ENCODE measurements at places on chromosomes 7 and 10.

- no peak for DNase-seq
These were observed 8.1 kb downstream of the PLPP4 start for GRCh38 chr10:120465138-120465537.

DNA sequence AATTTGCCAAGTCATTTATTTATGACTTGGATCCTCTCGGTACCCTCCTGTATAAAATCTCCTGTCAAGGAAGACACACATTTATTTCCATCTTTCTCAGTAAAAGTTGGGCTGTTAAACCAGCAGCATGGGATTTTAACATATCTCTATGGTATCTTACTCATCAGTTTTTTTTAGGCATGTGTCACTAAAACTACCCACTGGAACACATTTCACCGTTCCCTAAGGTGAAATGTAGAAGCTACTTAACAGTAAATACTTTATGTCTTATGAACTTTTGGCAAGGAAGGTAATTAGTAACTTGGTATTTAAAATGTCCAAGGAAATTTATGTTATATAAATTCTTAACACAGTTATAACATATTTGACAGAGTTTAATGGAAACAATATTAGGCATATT lies 152.5 kb upstream of the HDAC9 start:
- DNase-seq, result no peak

- no peak for DNase-seq
These were observed 13.9 kb upstream of the WNT8B start for GRCh38 chr10:100448951-100449350.

GRCh38 chr10:94349327-94349726 lies 13.4 kb downstream of the NOC3L start:
- DNase-seq, result no peak

DNA sequence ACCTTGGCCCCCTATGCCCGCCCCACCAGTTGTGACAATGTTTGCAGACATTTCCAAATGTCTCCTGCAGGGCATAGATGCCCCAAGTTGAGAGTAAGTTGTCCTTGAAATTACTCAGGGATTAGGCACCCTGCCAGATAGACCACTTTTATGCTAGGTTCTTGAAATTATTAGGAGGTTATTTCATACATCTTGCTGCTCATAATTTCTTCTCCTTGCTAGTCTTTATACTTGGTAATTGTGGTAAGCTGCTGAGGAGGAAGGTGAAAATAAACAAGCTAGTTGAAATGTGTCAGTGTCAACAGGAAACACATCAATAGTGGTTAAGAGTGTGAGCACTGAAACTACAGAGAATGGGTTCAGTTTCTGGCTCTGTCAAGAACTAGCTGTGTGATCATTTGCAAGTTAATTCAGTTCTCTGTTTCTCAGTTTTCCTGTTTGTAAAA lies 63.7 kb upstream of the AOAH start:
- no peak for DNase-seq

DNA sequence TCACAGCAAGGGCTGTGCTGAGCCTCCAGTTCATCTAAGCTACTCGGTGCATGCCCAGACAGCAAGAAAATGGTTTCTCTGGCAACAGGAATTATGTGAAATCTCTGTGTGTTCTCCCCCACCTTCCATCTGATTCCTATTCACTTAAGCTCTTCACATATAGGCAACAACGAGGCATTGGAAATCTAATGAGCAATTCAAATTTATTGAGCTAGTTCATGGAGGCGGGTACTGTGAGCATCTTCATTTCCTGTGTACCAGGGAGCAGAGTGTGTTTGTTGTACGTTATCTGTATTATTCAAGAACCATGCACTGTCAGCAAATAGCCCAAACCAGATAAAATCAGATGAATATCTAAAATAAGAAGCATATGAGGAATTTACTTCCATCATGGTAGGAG lies 739.1 kb downstream of the MAGI2 start:
- no peak for DNase-seq

DNA sequence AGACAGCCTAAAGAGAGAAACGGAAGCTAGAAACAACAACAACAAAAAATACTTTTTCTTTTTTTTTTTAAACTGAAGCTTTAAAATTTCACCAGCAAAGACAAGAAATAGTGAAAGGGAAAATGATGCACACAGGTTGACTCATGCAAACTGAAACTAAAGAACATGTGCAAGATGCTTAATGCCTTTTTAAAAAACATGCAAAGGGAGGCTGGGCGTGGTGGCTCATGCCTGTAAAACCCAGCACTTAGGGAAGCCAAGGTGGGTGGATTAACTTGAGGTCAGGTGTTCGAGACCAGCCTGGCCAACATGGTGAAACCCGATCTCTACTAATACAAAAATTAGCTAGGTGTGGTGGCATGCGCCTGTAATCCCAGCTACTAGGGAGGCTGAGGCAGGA lies 15.1 kb upstream of the CUBN start:
- DNase-seq, result peak; percentile 3

DNA sequence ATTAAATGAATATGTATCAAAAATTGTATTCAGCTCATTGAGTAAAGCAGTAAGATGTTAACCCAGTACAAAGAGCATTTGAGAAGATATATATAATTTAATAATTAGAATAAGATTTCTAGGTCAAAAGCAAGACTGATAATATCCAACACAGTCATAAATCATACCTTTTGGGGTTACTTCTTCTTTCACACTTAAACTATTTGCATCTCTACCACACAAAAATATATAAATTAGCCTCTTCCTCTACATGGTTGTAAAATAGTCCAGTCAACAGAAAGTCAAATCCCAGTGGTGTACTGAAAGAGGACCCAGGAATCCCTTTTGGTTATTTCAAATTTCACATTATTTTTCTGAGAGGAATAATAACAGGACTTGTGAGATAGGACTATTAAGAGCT lies 204.6 kb upstream of the INHBA start:
- DNase-seq, result no peak

- no peak for DNase-seq
These were observed 14.2 kb upstream of the TMEM254 start for GRCh38 chr10:80064120-80064886.

- no peak for DNase-seq
These were observed 99.0 kb upstream of the PHF14 start for GRCh38 chr7:10874666-10875065.

- no peak for DNase-seq
These were observed 162.7 kb upstream of the PRSS1 start for GRCh38 chr7:142586611-142587010.

DNA sequence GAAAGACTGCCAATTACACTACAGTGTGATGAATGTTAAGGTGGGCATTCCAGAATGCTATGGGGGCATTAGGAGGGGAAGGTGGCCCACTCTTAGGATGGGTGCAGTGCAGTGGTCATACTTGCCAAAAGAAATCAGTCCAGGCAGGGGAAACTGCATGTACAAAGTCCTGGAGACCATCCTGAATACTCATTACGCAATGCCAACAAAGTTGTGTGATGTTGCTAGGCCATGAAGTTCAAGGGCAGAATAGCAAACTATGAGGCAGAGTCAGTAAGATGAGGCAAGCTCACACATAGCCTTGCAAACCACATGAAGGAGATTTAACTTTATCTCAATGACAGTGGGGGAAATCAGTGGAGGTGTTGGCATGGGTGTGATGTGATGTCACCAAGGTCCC lies 49.8 kb upstream of the SLC35B4 start:
- DNase-seq, result no peak

DNA sequence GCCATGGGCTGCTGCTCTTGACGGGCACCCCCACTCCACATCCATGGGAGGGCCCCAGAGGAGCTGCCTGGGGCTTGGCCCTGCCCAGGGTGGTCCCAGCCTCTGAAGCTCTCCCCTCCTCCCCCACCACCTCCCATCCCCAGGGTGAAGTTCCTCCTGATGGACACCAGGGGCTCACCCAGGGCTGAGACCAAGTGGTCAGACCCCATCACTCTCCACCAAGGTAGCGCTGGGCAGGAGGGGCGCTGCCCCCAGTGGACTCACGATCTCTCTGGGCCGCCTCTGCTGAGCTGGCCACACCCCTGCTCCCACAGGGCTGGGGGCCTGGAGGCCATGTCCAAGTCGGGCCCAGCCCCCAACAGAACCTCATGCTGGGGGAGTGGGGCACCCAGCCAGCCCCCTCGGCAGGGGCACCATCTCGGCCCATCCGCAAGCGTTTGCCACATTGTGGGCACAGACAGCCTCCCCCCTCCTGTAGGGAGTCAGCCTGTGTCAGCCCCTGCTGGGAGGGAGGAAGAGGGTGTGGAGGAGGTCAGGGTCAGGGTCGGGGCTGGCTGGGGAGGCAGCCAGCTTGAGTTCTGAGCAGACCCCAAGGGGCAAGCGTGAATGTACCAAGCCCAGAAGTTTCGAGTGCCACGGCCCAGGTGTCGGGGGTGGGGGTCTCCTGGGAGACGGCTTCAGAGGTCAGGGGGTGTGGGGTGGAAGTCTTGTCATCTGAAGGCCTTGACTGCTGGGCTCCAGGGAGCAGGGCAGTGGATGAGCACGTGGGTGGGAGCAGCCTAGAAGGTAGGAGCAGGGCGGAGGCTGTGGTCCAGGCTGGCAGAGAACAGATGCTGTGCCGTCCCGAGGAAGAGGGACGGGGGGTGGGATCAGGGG lies 2.8 kb downstream of the UPK3B start:
- no peak for DNase-seq

- DNase-seq, result no peak
These were observed 12.3 kb upstream of the C10orf71 start for GRCh38 chr10:49286686-49287085.

DNA sequence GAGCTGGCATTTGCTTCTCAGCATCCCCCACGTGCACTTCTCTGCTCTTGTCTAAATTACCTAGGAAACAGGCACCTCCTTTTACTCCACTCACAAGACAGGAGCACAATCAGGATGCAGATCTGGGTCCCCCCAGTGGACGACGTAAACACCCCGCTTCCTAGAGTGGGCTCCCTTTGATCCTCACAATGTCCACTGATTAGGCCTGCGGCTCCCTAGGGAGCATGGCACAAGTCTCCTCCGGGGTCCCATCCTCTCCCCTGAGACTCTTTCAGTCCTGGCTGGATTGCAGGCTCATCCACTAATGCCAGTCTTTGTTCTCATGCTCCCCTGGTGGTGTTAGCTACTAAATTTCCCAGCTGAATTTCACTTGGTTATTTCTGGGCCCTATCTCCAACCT lies 98.3 kb downstream of the GLI3 start:
- DNase-seq, result no peak

DNA sequence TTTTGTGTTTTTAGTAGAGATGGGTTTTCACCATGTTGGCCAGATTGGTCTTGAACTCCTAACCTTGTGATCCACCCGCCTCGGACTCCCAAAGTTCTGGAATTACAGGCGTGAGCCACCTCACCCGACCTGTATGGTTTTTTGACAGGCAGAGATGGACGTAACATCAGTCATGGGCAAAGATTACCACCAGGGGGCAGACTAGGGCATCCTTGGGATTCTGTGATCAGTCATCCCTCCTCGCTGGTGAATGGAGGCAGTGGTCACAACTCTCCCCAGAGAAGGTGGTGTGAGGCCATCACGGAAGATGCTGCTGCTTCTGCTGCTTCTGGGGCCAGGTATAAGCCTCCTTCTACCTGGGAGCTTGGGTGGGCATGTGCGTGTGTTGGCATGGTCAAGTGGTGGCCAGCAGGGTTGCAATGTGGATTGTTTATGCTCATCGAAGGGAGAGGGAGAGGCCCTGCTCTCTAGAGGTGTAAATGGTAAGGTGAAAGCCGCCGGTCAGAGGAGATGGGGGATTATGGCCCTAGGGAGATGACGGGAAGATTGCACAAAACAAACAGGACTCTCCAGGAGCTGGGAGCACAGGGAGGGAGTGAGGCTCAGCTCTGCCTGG lies 122.7 kb upstream of the PRSS1 start:
- peak; percentile 6 for DNase-seq

DNA sequence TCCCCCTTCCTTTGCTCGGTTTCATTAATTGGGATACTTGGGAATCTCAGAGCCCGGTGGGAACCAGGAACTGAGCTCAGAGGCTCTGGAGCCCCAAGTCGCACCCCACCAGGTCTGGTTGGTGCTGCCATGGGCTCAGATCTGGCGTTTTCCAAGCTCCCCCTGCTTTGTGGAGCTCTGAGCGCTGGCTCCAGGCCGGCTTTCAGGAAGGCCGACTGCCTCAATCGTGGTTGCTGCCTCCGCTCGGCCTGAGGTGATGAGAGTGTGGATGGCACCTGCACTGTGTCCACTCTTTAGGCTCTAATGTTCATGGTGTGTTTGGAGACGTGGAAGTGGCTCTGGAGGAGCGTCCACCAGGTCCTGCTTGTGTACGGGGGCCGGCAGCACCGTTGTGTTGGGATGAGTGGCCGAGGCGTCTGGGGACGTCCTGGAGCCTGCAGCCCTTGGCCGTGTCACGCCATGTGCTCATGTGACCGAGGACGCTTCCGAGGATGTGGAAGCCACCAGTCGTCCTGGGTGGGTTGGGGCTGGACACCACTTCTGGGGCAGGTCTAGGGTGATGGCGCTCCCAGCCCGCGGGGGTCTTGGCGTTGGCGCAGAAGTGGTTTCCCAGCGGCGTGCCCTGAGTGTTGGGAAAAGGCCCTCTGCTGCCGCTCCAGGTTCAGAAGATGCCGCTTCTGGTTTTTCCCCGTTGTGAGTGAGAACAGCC lies 8.2 kb downstream of the INPP5A start:
- DNase-seq, result no peak

- DNase-seq, result no peak
These were observed 14.0 kb downstream of the KNDC1 start for GRCh38 chr10:133173860-133174640.

DNA sequence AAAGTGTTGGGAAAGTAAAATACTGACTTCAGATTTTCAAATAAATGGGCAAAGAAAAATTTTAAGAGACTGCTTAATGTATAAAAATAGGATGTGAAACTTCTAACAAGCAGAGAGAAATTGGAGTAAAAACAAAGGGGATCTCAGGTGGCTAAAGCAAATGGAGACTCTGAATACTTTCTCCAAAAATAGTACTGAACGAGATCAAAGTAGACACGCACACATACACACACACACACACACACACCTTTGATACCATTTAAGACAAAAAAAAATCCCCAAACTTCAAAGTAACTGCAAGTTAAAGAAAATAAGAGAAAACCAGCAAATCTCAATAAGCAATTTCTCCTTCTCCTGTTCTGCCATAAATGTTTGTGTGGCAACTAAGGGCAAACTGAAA lies 307.3 kb downstream of the CRPPA start:
- DNase-seq, result no peak

DNA sequence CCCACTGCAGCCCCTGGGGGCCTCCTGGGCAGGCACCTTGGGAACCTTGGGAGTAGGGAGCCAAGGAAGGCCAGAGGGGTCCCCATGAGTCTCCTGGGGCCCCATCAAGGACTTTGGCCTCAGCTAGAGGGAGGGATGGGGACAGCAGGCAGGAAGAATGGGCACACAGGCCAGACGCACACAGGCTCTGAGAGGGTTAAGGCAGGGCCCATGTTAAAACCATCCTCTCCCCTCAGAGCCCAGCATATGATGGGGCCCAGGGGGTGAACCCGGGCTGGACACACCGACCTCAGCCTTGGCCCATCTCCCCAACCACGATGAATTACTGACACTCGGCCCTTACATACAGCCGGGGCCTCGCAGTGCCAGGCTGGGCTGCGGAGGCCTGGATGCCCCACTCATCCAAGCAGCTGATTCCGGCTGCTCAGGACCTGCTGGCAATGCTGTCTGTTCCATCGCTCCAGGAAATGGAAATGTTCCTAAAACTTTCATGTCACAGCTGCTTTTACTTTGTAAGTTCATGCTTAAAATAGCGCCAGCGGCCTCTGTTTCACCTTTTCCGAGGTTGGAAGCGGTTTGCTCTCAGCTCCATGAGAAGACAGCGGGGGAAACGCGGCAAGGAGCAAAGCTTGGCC lies 17.3 kb upstream of the INPP5A start:
- no peak for DNase-seq
